Stimulated activated CD8-positive, alpha-beta memory T cell treated with anti-CD3 and anti-CD28 coated beads, Interleukin-15, amount 100 ng/mL, for 24 hours (primary cell): ENCODE measurements at places on chromosomes 12 and 14.

- DNase-seq, result no peak
These were observed 56.5 kb upstream of the KCNH3 start for GRCh38 chr12:49482095-49483051.

GRCh38 chr12:130436741-130437501, 99.2 kb downstream of the PIWIL1 start:
- DNase-seq, result no peak

GRCh38 chr12:108699955-108700563, 31.3 kb downstream of the CORO1C start:
- DNase-seq, result no peak

- no peak for DNase-seq
These were observed 192.2 kb upstream of the C14orf180 start for GRCh38 chr14:104387022-104388010.

- no peak for DNase-seq
These were observed 116.5 kb downstream of the GPHN start for GRCh38 chr14:66624336-66624937.

- no peak for DNase-seq
These were observed 172.8 kb upstream of the KITLG start for GRCh38 chr12:88753066-88753465.
